ENCODE measurements at places on chromosomes 2 and 18. TPM values are rescaled to one million over a fixed set of nuclear protein-coding genes. Genes with fewer than 3 reads are reported as not detected.
A peak's percentile ranks its signal among the peaks of the same experiment; 100 is the strongest.

DNA sequence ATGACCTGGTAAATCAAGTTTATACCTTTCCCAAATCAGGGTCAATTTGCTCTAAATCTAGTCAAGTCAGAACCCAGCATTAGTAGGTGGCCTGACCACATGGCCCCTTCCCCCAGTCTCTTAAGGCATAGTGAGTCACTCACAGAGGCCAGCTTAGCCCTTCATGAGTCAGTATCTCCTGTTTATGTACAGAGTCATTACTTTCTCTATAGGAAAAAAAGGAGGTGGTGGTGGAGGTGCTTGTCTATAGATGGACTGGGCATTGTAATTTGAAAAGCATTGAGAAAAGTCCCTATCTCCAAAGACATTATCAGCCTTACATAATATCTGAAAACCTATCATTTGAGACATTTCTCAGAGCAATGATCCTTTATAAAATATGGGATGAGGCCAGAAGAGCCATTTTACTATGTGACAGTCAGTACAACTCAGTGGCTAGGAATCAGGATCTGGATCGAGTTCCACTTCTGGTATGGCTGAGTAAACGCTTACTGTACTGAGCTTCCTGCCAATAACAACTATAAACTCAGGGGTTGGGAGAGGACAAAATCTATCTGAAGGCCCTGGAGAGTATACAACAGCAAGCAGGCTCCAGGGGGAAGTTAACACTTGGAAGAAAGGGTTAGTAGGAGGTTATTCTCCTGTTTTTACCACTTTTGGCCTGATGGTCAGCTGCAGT, 22.5 kb upstream of the SIGLEC15 start:
- DNase-seq, result no peak

DNA sequence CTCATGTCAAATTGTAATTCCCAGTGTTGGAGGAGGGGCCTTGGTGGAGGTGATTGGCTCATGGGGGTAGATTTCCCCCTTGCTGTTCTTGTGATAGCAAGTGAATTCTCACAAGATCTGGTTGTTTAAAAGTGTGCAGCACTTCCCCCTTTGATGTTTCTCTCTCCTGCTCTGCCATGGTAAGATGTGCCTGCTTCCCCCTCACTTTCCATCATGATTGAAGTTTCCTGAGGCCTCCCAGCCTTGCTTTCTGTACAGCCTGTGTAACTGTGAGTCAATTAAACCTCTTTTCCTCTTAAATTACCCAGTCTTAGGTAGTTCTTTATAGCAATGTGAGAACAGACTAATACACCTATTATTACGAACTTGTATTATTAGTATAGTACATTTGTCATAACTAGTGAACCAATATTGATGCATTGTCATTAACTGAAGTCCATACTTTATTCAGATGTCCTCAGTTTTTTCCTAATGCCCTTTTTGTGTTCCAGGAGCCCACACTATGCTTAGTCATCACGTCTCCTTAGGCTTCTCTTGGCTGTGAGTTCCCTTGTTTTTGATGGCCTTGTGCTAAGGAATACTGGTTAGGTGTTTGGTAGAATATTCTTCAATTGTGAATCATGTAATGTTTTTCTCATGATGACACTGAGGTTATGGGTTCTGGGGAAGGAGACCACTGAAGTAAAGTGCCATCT, 4.5 kb upstream of the MAP3K2 start:
- DNase-seq, result no peak

- no peak for DNase-seq
These were observed 40.0 kb upstream of the LAPTM4A start for GRCh38 chr2:20091305-20091991.

GRCh38 chr2:174608866-174609214, 11.2 kb upstream of the WIPF1 start:
- no peak for DNase-seq

DNA sequence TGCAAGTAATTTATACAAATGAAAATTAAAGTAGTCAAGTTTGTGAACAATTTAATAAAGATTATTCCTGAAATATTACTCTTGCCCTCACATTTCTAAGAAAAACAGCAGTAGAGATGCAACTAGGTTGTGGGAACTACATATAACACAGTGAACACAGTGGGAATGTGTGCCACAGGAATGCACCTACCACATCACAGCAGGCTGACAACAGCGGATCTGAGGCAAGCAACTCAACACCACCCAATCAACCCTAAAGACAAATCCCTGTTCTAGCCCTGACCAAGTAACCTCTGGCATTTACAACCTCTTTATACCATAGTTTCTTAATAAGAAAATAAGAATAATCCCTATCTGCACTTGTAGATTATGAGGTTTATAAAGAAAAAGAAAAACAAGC, 23.4 kb downstream of the MBOAT2 start:
- DNase-seq, result no peak

DNA sequence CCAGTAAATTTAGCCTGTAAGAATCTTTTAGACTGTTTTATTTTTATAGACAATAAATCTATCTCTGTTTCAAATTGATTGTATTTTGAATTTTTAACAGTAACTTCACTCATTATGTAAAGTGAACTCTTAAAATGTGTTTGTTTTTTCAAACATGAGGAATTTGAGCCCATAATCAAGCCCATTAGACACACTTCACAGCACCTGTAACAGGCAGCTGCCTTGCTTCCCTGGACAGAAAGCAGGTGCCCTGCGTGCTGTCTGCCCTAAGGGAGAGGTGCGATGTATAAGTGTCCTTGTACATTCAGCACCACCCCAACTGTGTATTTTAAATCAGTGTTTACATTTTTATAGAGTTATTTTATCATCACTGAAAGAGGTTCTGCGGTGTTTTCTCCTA, 186.5 kb upstream of the TPO start:
- no peak for DNase-seq

DNA sequence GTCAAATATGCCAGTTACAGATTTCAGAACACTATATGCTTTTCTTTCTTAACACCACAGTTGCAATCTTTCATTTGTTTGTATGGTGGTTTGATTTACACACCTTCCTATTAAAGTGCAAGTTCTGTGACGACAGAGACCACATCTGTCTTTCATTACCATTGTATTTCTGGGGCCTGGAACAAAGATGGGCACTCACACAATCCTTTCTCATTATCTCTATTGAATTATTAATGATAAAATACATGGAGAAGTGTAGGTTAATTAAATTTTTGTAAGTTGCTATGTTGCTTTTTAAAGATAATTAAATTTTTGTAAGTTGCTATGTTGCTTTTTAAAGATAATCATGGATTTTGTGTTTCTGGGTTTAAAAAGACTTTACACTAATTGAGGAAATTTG, 79.9 kb downstream of the KCTD18 start:
- no peak for DNase-seq

- no peak for DNase-seq
These were observed 9.3 kb downstream of the XRCC5 start for GRCh38 chr2:216118474-216118873.

- DNase-seq, result no peak
These were observed 2.7 kb upstream of the BCL11A start for GRCh38 chr2:60556175-60556574.

DNA sequence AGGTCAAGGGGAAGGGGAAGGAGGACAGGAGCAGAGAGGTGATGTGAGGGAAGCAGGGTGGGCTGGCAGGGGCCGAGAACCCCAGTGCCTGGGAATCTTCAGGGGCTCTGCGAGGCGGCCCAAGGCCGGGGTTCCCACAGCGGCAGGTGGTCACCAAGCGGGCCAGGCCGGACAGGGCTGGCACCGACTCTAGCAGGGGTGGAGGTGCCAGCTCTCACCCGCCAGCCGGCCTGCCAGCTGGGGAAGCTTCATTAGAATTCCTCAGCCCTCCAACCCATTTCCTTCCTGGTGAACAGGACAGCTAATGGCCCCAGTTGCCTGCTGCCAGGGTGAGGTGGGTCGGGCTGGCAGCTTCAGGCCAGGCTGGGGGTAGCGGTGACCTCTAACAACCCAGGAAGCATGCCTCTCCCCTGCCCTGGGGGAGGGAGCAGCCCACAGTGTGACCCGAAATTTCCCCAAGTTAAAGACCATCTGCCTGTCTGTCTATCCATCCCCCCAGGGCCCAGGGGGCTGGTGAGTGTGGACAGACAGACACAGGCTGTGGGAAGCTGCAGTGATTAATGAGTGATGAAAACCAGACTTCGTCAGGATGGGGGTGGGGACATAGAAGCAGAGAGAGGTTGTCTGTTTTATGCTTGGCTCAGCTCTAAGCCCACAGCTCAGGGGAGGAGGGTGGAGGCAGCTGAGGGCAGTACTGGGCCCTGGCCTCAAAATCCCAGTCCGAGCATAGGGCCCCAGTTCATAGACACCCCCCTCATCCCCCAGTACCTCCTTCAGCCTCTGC, 144.1 kb downstream of the ZFP36L2 start:
- no peak for DNase-seq

- no peak for DNase-seq
These were observed 63.6 kb upstream of the CAVIN2 start for GRCh38 chr2:191910518-191910917.

- no peak for DNase-seq
These were observed 84.8 kb downstream of the HS6ST1 start for GRCh38 chr2:128233790-128234395.

DNA sequence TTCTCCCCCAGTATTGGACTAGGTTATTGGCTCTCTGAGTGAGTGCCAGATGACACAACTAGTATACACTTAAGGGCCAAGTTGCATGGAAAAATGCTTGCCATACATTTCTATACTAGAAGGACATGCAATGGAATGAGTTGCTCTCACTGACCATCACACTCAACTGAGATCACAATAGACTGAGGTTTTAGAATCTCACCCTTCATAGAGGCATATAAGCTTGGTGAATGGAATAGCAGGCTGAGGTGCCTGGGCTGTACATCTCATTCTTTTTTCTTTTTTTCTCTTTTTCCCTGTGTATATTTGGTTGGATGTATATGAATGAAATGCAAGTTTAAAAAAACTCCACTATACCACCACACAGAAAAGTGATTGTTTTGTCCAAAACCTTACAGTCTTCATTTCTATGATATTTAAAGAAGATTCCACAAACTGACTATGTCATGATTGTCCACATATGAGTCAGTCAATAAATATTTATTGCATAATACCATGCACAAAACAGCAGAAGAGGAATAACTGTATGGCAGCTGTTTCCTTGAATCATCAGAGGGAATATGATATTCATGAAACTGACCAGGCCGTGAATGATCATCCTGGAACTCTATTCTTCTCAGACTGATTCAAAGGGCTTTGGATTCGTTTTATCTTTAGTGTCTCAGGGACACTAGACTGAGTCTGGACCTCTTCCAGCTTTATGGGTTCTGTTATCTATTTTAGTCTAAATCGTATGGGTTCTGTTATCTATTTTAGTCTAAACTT, 122.6 kb upstream of the STK17B start:
- DNase-seq, result no peak

- no peak for DNase-seq
These were observed 341.7 kb downstream of the STK39 start for GRCh38 chr2:167905668-167906067.

DNA sequence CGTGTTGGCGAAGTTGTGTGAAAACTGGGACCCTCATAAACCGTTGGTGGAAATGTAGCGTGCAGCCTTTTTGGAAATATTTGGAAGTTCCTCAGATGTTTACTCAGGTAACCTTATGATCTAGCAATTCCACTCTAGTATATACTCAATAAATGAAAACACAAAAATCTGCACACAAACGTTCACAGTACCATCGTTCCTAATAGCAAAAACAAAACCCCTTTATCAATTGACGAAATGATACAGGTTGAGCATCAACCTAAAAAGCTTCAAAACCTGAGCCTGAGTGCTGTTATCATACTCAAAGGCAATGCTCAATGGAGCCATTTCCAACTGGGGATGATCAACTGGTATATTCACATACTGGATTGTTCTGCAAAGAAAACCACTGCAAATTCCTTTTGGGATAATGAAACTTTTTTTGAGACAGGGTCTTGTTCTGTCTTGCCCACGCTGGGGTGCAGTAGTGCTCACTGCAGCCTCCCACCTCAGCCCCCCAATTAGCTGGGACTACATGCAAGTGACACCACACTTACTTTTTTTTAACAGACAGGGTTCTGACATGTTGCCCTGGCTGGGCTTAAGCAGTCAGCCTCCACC, 777 bp upstream of the C18orf32 start:
- DNase-seq, result no peak

DNA sequence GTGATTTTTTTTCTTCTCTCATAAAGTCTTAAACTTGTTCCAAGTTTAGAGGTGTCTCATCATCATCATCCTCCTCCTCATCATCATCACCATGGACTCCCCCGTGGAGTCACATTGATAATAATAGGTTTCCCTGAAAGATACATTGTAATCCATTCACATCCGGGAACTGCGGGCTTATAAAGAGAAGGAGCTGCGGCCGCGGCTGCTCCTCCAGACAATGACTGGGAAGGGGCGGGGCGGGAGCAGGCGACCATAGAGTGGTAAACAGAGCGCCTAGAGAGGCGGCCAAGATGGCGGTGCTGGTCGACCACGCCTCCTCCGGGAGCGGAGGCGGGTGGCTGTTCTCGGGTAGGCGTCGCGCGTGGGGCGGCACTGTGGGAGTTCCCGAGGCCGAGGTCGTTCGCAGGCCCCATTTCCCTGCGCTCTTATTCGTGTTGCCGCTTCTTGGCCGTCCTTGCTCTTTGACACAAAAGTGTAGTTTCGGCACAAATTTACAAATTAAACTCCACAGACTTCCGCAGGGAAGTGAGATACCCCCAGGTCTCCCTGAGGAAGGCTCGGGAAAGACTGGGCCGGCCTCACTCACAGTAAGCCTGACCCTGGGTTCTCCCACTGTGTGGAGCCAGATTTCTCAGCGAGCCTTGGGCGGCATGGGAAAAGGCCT, 1.8 kb upstream of the TCF4 start:
- DNase-seq, result peak; percentile 75

- DNase-seq, result no peak
These were observed 90.7 kb downstream of the NRP2 start for GRCh38 chr2:205772983-205773382.

Gene KYNU
- not detected for total RNA-seq

Gene MAP3K19
- not detected for total RNA-seq

Gene GALNT3
- 27.7 TPM for total RNA-seq

Gene CXCR2
- 0.13 TPM for total RNA-seq

Gene PDE1A
- total RNA-seq, result not detected

Gene TGFA
- not detected for total RNA-seq

Gene NFATC1
- total RNA-seq, result 43.8 TPM

Gene ERFE
- total RNA-seq, result not detected

Gene SUMO1
- 103 TPM for total RNA-seq

Gene ESPNL
- 0.05 TPM for total RNA-seq

Gene CFAP53
- total RNA-seq, result 0.83 TPM

Gene RIT2
- not detected for total RNA-seq

All from activated CD4-positive, alpha-beta memory T cell treated with anti-CD3 and anti-CD28 coated beads, Interleukin-2, amount 10 ng/mL, durations not matched to agents 7 days and 5 days (primary cell).